ENCODE measurements at places on chromosomes 4 and X. TPM values are rescaled to one million over a fixed set of nuclear protein-coding genes. Genes with fewer than 3 reads are reported as not detected.

Gene ZNF718
- 18.0 TPM for total RNA-seq

Gene CSAG2
- not detected for total RNA-seq

Gene CENPU
- total RNA-seq: 3.2 TPM

Gene PPP4R3C
- total RNA-seq: not detected

Gene MMRN1
- total RNA-seq: 0.49 TPM

Gene CFAP299
- not detected for total RNA-seq

DNA sequence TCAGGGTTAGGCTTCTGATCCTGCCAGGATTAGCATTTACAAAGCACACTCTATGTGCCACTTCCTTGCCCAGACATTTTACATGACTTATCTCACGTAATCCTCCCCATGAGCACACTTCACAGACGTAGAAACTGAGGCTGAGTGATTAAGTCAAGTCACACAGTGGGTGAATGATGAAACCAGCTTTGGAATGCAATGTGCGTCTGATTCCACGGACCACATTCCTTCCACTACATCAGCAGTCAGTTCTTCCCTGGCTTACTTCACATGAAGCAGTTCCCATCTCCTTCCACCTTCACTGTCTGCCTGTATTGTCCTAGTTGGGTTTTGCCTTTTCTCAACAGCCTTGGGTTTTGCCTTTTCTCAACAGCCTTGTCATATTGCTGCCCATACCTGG, 134.3 kb upstream of the PPARGC1A start:
- no peaks in the 10 kb centered on the region for H3K4me1 ChIP-seq
- no peak overlapping the region for H3K27ac ChIP-seq
- no peak for DNase-seq
- H3K36me3 ChIP-seq: no peaks in the 10 kb centered on the region

GRCh38 chrX:17931855-17932254, 70.8 kb upstream of the RAI2 start:
- DNase-seq: no peak
- no peak overlapping the region for H3K4me3 ChIP-seq
- H3K4me1 ChIP-seq: no peaks in the 10 kb centered on the region
- H3K27ac ChIP-seq: no peak overlapping the region
- H3K36me3 ChIP-seq: no peaks in the 10 kb centered on the region

- no peaks in the 10 kb centered on the region for H3K4me1 ChIP-seq
- H3K36me3 ChIP-seq: no peaks in the 10 kb centered on the region
- no peak for DNase-seq
- H3K4me3 ChIP-seq: no peak within 1 kb of the TSS
- no peak within 1 kb of the TSS for H3K27ac ChIP-seq
Observed at GRCh38 chr4:61200187-61200915, at the start of gene ADGRL3. TSS of gene ADGRL3 (plus strand) at chr4:61200326.

DNA sequence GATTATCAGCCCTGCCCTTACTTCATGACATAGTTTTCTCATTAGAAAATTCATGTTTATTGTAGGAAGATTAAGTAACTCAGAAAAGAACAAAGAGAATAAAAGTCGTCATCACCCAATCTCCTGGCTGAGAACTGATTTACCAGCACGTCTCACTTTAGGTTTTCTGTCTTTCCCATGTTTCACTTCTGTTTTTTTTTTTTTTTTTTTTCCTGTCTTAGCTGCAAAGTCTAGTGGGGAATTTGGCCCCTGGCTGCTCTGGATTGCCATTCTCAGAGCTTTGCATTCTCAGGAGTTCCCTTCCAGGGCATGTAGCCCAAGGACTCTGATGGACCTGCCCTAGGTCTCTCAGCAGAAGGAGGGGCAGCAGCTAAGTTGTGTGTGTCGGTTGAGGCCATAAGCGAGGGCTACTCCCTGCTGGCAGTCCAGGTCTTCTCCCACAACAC, 57.8 kb downstream of the TMEM131L start:
- DNase-seq: peak; percentile 59
- H3K36me3 ChIP-seq: peaks cover 3% of the 10 kb centered on the region
- no peak overlapping the region for H3K4me3 ChIP-seq

- no peak overlapping the region for H3K27ac ChIP-seq
- no peaks in the 10 kb centered on the region for H3K4me1 ChIP-seq
- H3K36me3 ChIP-seq: no peaks in the 10 kb centered on the region
- no peak for DNase-seq
Observed at GRCh38 chr4:47639531-47639930, 154.5 kb downstream of the ATP10D start.

GRCh38 chr4:13261486-13262257, 222.5 kb downstream of the RAB28 start:
- H3K36me3 ChIP-seq: no peaks in the 10 kb centered on the region

DNA sequence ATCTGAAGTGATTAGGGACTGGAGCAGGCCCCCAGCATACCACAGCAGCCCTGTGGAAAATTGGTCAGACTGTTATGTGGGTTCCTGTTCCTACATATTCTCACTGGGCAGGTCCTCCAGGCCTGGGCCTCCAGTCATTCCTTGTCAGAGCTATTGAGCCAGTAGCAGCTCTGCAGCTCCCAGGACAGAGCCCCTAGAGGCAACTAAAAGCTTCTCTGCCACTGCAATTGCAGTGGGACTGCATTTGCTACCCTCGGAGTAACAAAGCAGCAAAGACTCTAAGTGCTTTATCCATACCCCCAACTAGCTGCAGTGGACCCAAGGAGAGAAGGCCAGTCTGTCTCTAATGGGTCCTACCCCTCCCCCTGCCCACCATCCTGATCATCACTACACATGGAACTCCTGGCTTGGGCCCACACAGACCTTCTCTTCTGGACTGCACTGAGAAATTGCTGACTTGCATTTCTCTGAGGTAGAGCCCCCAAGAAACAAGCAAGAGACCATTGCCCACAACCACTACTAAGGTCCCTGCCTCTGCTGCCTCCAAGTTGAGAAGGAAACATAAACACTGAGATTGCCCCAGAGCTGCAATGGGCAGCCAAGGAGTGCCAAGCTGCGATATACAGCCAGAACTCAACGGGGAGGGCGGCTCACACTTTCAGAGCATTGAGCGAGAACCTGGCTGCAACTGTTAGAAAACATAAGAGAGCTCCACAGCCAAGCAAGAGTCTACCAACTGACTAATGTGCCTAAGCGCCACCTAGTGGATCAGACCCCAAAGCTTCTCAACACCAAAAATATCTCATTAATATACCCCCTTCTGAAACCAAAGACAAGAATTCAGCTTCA, 738.7 kb upstream of the NDST4 start:
- DNase-seq: no peak
- H3K36me3 ChIP-seq: no peaks in the 10 kb centered on the region
- no peaks in the 10 kb centered on the region for H3K27me3 ChIP-seq
- H3K4me1 ChIP-seq: no peaks in the 10 kb centered on the region

DNA sequence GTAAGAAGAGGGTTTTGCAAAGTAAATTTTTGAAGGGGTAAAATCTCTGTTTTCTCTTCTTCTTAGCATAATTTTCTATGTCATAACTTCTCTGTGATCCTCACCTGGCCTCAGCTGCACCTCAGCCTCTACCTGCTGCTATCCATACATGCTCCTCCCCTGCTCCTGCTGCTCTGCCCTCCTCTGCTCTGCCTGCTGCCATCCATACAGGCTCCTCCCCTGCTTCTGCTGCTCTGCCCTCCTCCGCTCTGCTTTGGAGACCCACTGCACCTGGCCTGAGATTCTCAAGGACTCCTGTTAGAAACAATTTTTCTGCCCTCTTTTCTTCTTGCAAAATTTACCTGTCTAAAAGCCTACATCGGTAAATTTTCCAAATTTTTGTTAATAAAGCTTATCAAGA, 388.6 kb upstream of the PITX2 start:
- H3K4me3 ChIP-seq: no peak overlapping the region
- no peaks in the 10 kb centered on the region for H3K27me3 ChIP-seq
- no peak for DNase-seq
- no peaks in the 10 kb centered on the region for H3K36me3 ChIP-seq

DNA sequence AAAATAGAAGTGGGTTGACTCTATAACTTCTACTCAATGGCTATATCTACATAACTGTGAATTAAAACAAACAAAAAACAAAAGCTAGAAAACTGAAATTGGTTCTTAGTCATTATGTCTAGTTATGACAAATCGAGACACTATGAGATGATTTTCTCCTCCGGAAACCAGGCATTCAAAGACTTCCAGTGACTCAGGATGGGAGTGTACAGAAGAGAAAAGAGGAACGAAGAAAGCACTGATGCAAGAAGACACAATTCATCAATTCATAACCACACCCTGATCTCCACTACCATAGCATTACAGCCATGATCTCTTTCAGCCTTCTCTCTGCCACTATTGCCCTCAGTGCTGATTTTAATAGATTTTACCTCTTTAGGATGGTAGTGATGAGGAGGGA, 253.6 kb downstream of the CBLL2 start:
- no peak overlapping the region for H3K27ac ChIP-seq
- H3K27me3 ChIP-seq: no peaks in the 10 kb centered on the region
- peaks cover 7% of the 10 kb centered on the region for H3K4me1 ChIP-seq
- H3K36me3 ChIP-seq: no peaks in the 10 kb centered on the region
- DNase-seq: peak; percentile 63
- no peak overlapping the region for H3K4me3 ChIP-seq

DNA sequence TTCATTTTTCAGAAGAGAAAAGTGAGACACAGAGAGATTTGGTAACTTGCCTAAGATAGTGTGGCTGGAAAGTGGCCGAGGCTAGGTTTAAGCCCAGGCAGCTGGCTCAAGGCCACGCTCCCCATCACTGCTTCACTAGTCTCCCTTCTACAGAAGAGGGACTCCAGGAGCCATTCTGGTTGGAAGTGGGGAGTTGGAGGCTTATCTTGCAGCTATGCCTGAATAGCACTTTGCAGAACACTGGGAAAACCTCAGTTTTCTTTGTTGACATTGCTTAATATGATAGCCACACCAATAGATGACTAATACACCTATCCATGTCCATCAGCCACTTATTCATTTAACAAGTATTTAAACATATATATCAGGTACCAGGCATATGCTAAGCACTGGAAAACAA, 18.5 kb downstream of the LRRC66 start:
- no peak overlapping the region for H3K4me3 ChIP-seq
- DNase-seq: no peak
- no peaks in the 10 kb centered on the region for H3K36me3 ChIP-seq
- H3K27me3 ChIP-seq: no peaks in the 10 kb centered on the region
- no peak overlapping the region for H3K27ac ChIP-seq

- no peak for DNase-seq
- no peaks in the 10 kb centered on the region for H3K27me3 ChIP-seq
- no peaks in the 10 kb centered on the region for H3K36me3 ChIP-seq
- H3K4me3 ChIP-seq: no peak overlapping the region
- no peak overlapping the region for H3K27ac ChIP-seq
- H3K4me1 ChIP-seq: peaks cover 11% of the 10 kb centered on the region
Observed at GRCh38 chr4:38162240-38162784, 202.1 kb downstream of the PTTG2 start.

DNA sequence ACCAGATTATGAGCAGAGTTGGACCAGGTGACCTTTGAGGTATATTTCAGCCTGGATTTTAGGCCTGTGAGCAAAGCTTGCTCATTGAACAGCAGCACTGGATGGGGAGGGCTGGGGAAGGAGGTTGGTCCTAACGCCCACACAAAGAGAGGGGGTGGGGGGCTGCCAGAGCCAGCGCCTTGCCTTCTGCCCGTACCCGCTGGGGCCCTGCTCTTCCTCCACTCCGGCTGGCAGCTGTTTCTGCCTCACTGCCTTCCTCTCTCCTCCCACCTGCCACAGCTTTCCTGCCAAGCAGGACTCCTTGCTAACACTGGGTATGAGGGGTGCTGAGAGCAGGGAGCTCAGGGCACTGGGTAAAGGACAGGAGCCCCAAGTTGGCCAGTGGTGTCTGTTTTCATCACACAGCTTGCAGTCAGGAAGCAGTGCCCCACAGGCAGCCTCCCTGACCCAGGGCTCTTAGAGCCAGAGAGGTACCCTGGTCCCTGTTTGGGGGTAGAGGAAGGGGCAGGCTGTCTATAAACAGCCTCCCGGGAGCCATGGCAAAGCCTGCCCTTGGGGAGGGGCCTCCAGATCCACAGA, 6.1 kb downstream of the NALF2 start:
- no peak for DNase-seq
- no peaks in the 10 kb centered on the region for H3K4me1 ChIP-seq
- no peak overlapping the region for H3K4me3 ChIP-seq
- no peaks in the 10 kb centered on the region for H3K36me3 ChIP-seq
- H3K27me3 ChIP-seq: no peaks in the 10 kb centered on the region

DNA sequence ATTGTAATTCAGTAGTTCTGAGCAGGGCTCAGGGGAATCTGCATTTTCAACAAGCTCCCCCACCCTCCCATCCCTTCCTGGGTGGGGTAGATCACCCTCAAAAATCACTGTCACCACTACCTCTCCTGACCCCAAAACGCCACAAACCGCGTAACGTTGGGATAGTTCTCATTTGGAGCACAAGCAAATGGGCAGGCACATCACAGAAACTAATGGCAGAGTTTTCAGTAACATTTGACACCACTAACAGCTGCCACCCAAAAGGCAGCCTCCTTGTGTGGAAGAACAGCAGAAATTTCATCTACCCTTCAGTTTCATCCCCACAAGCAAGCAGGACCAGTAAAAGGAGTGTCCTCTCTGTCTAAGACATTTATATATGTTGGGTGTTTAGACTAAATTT, 132.7 kb downstream of the PALLD start:
- H3K27ac ChIP-seq: no peak overlapping the region
- H3K36me3 ChIP-seq: no peaks in the 10 kb centered on the region
- H3K4me3 ChIP-seq: no peak overlapping the region
- H3K27me3 ChIP-seq: peaks cover 35% of the 10 kb centered on the region

DNA sequence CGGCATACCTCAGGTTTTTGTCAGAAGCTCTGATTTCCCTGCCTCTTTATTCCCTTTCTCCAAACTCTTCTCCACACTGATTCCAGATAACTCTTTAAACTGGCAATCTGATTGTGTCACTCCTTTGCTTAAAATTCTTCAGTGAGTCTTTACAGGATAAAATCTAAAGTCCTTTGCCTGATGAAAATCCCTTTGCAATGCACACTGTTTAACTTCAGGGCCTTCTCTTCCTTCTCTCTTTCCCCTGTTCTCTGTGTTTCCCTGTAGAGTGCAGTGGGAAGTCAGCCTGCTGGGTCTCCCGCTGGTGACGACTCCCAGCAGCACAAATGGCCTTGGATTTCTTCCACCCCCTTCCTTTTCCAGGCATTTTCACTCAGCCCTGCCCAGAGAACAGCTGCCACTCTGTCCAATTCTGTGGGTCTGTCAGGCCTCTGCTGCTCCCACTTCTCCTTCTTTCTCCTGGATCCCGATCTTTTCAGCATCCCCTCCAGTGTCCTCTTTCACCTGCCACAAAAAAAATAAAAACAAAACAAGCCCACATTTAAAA, 189.9 kb upstream of the NWD2 start:
- H3K36me3 ChIP-seq: no peaks in the 10 kb centered on the region
- H3K4me1 ChIP-seq: no peaks in the 10 kb centered on the region
- H3K27ac ChIP-seq: no peak overlapping the region
- DNase-seq: no peak
- H3K27me3 ChIP-seq: no peaks in the 10 kb centered on the region
- no peak overlapping the region for H3K4me3 ChIP-seq

GRCh38 chrX:39367416-39367815, 566.2 kb downstream of the MID1IP1 start:
- H3K27ac ChIP-seq: no peak overlapping the region
- no peak overlapping the region for H3K4me3 ChIP-seq
- H3K4me1 ChIP-seq: no peaks in the 10 kb centered on the region

All from B cell (primary cell).